Karpas-422 (cell line): ENCODE measurements at places on chromosomes 1 and 21.

- no peak for DNase-seq
Measured at GRCh38 chr1:41475346-41475745, 9.1 kb downstream of the EDN2 start.

DNA sequence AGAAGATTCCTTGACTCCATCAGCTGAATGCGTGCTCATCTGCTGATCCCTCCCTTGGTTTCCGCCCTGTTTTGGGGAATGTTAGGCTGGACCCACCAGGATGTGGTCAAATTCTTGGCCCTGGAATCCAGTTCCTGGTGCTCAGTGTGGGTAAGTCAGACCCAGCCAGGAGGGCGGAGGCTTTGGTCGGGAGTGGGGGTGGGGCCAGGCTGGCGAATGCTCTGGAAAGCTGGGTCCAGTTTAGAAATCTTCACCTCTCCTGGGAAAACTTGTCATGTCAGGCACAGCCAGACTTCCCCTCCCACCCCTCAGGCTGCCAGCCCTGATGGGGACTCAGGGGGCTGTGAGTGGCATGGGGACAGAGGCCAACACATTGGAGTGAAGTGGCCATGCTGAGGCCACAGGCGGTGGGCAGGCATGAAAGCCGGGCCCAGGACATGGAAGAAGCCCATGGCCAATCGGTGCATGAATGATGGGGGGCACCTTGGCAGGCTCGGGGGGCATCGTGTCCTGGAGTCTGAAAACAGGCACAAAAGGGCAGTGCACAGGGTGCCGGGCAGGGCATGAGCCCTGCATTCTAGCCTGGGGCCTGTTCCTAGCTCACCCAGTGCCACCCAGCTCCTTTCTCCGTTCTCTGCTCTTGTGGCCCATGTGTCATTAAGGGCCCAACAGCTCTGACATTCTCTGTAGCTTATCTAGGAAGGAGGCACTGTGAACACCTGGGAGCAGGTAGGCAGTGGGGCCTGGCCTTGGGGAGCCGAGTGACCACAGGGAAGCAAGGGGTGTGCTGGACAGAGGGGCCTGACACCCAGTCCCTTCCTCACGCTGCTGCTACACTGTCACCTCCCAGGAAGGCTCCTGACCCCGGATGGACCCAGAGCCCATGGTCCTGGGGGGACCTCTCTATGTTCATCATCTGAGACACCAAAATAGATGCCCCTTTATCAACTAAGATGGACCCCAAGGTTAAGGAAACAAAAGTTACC is 14.6 kb upstream of the PADI1 start:
- DNase-seq, result no peak

DNA sequence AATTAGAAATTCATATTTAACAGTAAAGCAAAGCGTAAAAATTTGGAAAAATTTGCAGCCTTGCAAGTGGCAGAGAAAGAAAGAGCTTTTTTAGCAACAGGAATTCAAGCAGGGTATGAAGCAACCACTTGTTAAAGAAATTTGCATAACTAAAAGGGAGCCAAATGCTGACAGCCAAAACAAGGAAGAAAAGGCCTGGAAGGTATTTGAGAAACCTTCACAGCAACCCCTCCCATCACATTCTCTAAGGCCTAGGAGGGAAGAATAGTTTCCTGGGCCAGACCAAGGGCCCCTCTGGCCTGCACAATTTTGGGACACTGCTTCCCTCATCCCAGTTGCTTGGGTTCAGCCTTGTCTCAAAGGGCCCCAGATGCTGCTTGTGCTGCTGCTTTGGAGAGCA is 672.4 kb upstream of the TMPRSS15 start:
- DNase-seq, result no peak

DNA sequence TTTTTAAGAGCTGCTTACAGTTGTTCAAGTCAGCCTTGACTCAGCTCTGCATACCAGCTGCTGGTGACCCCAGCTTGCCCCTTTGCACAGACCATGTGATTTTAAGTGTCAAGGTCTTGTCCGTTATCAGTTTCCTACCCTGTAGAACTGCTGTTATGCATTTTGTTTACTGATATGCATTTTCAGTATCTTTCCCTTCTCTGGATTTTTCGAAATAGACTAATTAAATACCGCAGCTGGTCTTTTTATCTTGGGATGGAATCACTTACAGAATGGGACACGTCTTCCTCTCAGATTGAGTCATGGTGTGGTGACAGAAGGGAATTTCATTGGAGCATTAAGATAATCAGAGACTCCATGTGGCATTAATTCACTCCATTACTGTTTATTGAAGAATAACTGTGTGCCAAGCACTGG is 145.6 kb downstream of the FMN2 start:
- no peak for DNase-seq

- no peak for DNase-seq
Measured at GRCh38 chr1:180997843-180998504, 24.7 kb downstream of the STX6 start.

DNA sequence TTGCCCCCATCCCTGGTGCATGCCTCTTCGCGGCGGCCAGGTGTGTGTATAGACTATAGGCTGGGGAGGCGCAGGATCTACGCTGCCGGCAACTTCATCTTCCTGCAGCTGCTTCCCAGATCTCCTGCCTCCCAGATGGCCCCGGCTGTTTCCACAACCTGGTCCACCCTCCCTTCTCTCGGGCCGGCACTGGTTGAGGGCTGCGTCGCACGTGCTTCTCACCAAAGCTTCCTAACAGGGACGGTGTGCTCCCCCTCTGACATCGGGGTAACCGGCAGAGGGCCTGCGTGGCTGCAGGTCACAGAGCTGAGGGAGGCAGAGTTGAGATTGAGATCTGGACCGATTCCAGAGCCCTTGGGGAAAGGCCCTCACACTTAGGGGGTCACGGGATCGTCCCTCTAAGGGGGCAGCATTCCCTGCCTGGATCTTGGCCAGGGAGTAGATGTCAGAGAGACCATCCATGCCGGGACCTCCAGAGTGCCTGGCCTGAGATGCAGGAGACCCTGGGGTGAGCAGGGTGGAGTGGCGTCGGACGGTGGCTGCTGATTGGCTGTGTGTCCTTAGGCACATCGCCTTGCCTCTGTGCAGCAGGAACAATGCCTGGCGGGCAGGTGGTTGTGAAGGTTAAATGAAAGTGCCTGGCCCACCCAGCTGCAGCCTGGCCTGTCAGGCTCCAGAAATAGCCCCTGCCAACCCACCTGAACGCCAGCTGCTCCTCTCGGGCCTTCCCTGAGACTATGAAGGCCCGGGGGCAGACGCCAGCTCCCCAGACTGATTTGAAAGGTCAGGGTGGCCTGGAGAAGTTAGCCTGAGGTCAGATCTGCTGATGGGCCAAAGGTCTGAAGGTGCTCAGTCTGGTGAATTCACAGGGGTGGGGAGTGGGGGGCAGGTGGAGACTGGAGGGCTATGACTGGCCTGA is 6.1 kb upstream of the MASP2 start:
- peak; percentile 85 for DNase-seq

- DNase-seq, result no peak
Measured at GRCh38 chr21:42361286-42361685, 5.0 kb downstream of the TFF1 start.

- no peak for DNase-seq
Measured at GRCh38 chr1:66084442-66084841, 291.7 kb downstream of the PDE4B start.

GRCh38 chr1:229941831-229942230 is 125.2 kb upstream of the GALNT2 start:
- no peak for DNase-seq

- DNase-seq, result no peak
Measured at GRCh38 chr1:92118826-92119225, 38.7 kb downstream of the BTBD8 start.

- no peak for DNase-seq
Measured at GRCh38 chr21:33289199-33289819, 23.1 kb downstream of the IL10RB start.

DNA sequence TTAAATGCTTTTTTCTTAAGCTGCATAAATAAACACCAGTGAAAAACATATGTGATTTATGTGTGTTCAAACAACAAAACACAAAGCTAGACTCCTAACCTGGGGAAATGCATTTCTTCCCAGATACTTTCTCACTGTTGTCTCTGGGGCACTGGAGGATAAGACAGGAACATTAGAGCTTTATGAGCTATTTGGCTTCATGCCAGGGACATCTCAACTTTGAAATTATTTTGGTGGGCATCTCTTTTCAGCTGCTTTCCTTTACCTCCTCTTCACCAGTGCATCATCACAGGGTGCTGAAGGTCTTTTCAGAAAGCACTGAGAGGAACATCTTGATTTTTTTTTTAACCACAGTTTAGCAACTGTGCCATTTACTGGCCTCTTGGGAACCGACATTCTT is 212.9 kb downstream of the DNM3 start:
- DNase-seq, result no peak

GRCh38 chr1:148385371-148386030 is 97.6 kb downstream of the PPIAL4G start:
- peak; percentile 45 for DNase-seq

GRCh38 chr1:176670853-176671252 is 207.9 kb downstream of the PAPPA2 start:
- peak; percentile 41 for DNase-seq

DNA sequence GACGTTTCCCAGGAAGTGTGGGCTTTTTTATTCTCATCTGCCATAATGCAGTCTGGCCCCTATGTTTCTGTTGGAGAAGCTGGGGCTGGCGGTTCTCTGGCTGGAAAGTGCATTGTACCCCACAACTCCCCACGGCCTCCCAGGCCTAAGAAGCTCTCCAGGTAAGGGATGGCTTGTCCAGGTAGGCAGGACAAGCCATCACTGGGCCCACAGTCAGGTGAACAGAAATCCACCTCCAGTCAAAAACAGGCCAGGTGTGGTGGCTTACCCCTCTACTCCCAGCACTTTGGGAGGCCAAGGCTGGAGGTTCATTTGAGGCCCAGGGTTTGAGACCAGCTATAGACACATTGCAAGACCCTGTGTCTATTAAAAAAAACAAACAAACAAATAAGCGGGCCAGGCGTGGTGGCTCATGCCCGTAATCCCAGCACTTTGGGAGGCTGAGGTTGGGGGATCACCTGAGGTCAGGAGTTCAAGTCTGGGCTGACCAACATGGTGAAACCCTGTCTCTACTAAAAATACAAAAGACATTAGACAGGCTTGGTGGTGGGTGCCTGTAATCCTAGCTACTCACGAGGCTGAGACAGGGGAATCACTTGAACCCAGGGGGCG is 3.1 kb upstream of the WNT9A start:
- DNase-seq, result no peak

GRCh38 chr1:41315871-41316270 is 45.4 kb upstream of the FOXO6 start:
- DNase-seq, result no peak

DNA sequence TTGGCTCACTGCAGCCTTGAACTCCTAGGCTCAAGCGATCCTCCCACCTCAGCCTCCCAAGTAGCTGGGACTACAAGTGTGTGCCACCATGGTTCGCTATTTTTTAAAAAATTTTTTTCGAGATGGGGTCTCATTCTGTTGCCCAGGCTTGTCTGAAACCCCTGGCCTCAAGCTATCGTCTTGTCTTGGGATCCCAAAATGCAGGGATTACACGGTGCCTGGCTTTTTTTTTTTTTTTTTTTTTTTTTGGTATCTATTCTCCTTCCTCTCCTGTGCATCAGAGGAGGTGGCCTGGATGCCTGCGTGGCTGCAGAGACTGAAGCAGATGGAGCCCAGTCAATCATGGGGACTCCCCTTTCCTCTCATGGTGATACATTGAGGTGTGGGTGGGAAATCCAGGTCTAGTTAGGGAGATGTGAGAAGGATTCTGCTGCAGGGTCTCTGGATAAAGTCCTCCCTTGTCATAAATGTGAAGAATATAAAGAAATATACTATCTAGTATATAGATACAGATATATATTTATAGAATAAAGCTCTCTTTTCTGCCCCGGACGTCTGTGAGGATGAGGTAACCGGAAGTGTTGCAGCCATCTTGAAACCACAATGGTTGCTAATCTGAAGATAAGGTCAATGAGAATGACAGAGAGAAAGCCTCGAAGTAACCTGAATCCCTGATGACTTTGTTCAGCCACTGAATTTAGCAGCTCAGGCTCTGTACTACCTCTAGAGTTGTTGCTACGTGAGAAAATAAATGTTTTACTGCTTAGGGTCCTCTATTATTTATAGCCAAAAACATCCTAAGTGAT is 19.5 kb upstream of the RGSL1 start:
- peak; percentile 44 for DNase-seq

GRCh38 chr1:25526753-25527152 is 16.7 kb upstream of the LDLRAP1 start:
- no peak for DNase-seq

DNA sequence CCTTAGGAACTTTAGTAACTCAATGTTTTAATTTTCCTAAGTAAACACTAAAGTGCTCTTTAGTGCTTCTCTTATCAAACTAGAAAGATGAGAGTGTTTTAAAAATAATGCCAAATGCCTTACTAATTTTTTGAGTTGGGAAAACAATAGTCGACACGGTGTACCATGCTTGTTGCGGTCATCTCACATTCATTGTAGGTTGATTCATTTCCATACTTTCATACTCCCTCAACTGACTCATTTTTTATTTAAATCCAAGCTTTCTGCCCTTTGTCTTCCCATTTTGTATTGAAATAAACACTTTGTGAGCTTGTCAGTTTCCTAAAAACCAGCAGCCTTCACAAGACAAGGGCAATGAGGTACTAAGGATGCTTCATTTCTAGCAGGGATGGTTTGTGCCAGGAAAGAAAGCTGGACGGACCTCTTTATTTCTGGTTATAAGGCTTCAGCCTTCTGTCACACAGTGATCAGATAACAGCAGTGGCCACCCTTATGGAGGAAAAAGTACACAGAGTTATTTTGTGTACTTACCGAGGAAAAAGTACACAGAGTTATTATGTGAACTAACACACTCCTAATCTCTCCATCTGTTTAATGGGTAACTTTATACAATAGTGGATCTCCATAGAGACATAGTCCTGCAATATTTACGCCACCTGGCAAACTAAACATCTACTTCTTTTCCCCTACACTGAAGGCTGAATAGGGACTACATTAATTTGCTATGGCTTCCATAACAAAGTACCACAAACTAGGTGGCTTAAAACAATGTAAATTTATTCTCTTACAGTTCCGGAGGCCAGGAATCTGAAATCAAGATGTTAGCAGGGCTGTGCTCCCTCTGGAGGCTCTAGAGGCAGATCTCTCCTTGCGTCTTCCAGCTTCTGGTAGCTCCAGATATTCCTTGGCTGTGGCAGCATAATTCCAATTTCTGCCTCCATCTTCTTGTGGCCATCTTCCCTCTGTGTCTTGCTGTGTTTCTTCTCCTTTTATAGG is 13.0 kb upstream of the CCDC190 start:
- DNase-seq, result no peak

DNA sequence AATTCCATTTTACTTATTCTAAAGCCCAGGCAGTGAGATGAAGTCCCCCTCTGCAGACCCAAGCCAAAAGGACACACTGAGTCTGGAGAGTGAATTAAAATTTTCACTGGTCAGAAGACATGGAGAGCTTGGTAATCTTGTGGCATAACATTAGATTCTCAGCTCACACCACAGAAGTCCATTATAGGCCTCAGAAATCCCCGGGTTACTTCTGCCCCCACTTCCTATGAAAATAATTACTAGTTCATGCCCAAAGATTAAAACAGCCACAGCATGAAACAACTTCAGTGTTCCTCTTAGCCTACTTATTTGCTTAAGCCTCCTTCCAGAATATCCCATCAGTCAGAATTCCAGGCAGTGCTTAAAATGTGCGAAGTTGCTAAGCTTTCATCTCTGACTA is 123.3 kb downstream of the ZC3H11B start:
- no peak for DNase-seq
